Activated naive CD4-positive, alpha-beta T cell treated with Interleukin-2 at 50 U/mL for 16 hours (primary cell): ENCODE measurements at places on chromosomes 13 and 19.
A peak's percentile ranks its signal among the peaks of the same experiment; 100 is the strongest.

DNA sequence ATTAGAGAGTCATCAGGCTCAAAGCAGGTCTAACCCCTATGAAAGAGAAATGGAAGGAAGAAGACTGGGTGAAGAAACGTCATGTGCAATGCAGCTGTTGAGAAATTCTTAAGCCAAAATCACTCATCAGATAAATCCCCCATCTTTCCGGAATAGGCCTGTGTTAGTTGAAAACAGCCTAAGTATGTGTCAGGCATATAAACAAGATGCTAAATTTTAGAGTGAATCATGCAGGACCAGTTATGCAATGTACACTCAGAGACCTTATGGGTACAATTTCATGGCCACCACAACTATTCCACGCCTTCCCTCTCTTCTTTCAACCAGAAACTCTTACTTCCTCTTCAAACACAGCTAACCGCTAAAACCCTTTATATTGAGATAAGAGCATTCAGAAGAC, 717.7 kb upstream of the ATXN8OS start:
- DNase-seq: no peak

DNA sequence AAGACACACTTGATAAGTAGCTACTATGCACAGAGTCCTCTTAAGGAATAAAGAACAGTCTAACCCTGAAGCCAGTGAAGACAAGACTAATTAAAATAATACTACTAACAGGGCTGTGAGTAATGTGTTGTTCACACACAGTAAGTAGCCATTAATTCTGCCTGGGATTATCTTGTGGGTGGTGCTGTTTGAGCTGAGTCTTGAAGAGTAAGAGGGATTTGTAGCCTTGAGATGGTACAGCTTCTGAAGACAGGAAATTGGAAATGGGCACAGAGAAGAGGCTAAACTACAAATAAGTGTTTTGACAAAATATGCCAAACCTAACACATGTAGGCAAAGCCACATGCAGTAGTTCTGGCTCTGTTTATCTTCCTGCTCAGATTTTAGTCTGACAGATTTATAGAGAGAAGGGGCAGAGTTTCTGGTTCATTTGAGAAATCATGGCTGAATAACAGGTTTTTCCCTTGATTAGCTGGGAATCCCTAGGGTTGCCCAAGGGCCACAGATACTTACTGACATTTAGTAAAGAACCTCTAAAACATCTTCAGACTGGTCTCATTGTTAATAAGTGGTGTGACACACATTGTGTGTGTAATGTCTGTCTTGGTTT, 38.0 kb downstream of the ITGBL1 start:
- DNase-seq: no peak

GRCh38 chr13:114047358-114047881, 73.5 kb upstream of the C13orf46 start:
- DNase-seq: no peak

GRCh38 chr13:50715402-50716146, 127.9 kb downstream of the DLEU7 start:
- DNase-seq: no peak

GRCh38 chr19:55156202-55157063, 1.1 kb downstream of the TNNI3 start:
- DNase-seq: no peak

- peak; percentile 41 for DNase-seq
These were observed 714 bp downstream of the PLPP2 start for GRCh38 chr19:290372-291005.

DNA sequence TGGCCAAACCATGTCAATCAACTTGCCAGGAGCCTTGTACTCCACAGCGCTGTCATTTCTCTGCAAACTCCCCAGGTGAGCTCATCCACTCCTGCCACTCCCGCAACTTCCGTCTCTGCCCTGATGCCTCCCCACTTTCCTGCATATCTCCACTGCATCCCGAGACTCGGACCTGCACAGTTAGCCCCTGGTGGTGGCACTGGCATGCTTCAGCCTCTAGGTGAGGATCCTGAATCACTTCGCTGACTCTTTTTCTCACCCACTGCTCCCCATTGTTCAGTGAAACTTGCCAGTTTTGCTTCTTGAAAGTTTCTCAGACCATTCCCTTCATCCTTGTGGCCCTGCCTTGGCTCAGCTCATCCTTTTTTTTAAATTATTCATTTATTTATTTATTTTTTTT, 3.4 kb upstream of the CTU1 start:
- DNase-seq: no peak

DNA sequence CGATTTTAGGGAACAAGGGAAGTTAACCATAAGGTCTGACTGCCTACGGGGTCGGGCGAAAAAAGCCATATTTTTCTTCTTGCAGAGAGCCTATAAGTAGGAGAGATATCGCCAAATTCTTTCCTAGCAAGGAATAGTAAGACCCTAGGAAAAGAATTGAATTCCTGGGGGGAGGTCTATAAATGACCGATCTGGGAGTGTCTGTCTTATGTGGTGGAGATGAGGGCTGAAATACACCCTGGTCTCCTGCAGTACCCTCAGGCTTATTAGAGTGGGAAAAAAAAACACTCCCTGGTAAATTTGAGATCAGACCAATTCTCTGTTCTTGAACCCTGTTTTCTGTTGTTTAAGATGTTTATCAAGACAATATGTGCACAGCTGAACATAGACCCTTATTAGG, 447.5 kb upstream of the ATXN8OS start:
- DNase-seq: no peak

DNA sequence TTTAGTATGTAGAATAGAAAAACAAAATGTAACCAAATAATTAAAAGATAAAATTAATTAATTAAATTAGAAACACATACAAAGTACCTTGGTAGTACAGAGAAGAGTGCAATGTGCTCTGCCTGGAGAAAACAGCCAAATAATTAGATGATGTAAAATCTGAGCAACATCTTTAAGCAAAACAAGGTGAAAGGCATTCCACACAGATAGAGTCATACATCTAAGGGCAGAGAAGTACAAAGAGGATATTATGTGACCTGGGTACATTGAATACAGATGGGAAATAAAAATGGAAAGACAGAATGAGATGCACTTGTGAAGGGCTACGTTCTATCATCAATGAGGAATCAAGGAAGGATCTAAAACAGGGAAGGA, 25.2 kb upstream of the FNDC3A start:
- DNase-seq: no peak

DNA sequence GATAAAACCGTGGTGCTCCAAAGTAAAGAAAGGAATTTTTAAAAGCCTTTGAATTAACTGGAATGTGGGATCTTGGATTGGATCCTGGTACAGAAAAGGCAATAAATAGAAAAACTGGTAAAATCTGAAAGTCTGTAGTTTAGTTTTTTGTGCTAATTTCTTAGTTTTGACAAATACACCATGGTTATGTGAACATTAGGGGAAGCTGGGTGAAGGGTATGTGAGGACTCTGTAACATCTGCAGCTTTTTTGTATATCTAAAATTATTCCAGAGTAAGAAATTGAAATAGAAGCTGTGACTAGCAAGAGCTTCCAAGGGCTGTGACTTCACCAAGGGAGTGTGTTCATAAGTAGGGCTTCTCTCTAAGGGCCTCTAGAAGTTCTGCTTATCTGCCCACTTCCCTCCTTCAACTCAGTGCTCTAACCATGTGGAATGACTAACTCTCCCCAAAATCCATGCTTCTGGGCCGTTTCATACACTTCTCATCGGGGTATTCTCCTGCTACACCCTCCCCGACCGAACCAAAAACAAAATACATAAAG, 26.5 kb downstream of the ARHGAP35 start:
- DNase-seq: no peak

GRCh38 chr13:84405286-84405685, 523.0 kb upstream of the SLITRK1 start:
- no peak for DNase-seq

DNA sequence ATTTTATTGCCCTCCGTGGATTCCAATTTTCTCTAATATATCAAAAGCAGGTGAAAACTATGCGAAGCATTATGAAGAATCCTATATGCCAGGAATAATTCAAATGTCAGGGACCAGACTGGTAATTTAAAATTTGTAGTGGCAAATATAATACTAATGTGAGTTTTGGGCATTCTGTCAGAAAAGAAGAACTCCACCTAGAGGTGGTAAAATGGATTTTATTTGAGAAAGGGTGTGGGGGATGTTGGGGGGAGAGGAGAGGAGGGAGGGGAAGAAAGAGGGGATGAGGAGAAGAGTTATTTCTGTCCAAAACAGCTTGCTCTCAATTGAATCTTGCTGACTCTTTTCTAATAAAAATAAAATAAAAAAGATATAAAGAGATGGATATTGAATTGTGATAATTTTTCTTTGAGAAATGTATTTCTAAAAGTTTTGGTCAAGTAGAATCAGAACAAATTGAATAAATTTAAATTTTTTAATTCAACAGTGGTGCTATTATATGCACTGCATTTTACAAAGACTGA, 929.3 kb upstream of the SLITRK5 start:
- DNase-seq: no peak

DNA sequence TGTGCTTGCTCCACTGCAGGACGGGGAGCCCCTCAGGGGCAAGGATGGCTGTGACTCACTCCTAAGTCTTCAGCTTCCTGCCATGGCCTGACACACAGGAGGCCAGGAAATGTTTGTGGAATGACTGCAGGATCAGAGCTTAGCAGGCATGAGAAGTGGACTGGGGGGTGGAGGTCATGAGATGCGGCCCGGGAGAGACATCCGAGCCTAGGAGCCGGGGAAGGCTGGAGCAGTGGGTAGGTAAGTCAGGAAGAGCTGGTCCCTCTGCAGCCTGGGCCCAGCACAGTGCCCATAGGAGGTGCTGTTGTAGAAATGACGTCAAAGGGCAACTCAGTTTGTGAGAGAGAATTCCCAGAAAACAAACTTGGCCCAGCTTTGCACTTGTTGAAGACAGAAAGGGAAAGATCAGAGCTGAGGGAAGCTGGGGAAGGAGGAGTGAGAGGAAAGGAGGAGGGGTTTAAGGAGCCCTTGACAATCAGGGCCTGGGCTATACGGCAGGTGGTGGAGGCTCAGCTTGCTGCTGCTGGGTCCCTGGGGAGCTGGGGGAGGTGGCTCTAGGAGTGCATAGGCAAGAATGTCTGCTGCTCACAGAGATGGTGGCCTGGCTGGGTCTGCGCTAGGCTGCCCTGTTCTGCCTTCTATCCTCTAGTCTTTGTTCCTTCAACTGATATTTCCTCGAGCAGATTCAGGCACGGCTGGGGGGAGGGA, 18.5 kb downstream of the POU2F2 start:
- no peak for DNase-seq
